Stimulated activated CD4-positive, alpha-beta T cell treated with anti-CD3 and anti-CD28 coated beads, Interleukin-4, amount 100 ng/mL, for 24 hours (primary cell): ENCODE measurements at places on chromosomes 3 and 15.
A peak's percentile ranks its signal among the peaks of the same experiment; 100 is the strongest.

- DNase-seq: no peak
Measured at GRCh38 chr3:186220365-186220764, 111.5 kb upstream of the ETV5 start.

DNA sequence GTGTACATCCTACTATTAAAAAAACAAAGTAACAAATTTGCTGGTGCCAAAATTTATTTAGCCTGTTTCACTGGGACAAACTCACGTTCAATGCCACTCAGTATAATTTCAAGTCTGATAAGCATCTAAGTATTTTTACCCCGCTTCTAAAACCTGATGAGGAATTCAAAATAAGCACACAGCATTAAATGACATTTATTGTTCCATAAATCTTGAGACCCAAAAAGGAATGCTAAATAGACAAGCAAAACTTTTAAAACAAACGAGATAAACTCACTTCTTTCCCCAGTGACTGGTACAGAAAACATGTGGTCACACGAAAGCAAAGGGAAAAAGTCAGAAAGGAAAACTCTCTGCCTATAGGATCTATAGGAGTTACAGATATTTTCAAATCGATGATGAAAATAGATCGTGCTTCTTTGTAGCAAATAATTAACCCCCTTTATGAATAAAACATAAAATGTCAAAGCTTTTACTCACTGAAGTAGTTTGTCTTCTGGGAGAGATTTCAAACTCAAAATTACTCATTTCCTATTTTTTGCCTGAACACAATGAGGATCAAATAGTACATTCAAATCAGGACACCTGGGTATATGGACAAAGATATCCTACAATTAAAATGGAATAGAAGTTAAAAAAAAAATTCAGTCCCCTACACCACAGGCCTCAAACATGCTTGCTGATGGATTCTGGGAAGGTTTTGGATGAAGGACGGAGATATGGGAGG lies 51.7 kb downstream of the UBP1 start:
- DNase-seq: no peak

- DNase-seq: no peak
Measured at GRCh38 chr15:85351965-85352364, 28.4 kb upstream of the AKAP13 start.

DNA sequence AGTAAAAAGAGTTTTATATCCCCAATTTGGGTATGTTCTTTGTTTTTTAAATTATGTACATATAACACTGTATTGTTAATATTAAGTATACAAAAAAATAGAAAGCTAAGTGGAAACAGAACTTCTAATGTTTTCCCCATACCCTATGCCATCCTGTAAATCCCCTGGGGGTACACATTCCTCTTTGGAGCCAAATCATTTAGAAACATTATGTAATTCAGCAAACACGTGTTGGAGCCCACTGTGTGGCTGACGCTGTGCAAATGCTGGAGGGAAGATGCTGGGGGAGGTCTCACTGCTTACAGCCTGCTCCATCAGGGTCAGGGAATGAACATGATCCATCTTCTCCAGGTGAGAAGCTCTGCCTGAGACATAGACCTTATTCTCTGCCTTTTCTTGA lies 52.8 kb downstream of the CRTC3 start:
- DNase-seq: no peak

- no peak for DNase-seq
Measured at GRCh38 chr3:195709676-195710085, 11.1 kb upstream of the MUC20 start.

GRCh38 chr3:148131990-148132638 lies 565.6 kb upstream of the AGTR1 start:
- no peak for DNase-seq

DNA sequence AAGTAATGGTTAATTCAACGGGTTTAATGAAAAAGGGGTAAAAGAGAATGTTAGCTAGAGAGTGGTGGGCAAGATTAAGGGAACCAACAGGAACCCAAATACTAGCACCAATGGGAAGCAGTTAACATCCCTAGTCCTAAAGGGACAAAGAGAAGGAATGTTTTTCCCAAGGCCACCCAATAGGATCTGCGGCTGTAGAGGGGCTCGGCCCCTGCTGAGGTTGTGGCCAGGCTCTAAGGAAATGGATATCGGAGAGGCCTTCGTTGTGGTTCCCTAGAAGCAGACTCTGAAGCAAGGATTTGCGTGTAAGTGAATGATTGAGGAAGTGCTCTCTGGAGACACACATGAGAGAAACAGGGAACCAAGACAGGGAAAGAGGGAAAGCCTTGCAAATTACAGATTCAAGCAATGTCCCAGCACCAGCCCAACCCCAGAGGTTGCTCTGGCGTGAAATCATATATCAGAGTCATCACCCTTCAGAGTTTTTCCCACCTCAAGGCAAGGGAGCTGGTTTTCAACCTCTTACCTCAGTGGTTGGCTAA lies 83.6 kb upstream of the TNIK start:
- no peak for DNase-seq

GRCh38 chr3:66534304-66534845 lies 33.6 kb upstream of the LRIG1 start:
- no peak for DNase-seq

DNA sequence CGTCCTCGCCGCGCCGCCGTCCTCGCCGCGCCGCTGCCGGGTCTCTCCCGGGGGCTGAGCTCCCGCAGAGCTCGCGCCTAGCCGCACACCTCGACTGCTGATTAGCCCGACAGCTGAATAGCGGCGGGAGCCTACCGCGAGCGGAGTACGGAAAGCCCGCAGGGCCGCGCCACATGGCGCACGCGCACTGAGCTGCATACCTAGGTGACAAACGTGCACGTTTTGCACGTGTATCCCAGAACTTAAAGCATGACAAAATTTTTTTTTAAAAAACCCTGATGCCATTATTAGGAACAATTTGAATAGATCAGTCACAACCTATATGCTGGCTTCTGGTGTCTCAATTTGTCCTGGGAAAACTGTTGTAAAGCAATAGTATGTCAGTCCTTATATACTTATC lies at the start of gene GOLGA8A:
GOLGA8A (minus strand) TSS at position 122 of the 400 bp plus-strand sequence. CDS start 48,117 bp downstream, outside the sequence.
- peak; percentile 88 for DNase-seq

DNA sequence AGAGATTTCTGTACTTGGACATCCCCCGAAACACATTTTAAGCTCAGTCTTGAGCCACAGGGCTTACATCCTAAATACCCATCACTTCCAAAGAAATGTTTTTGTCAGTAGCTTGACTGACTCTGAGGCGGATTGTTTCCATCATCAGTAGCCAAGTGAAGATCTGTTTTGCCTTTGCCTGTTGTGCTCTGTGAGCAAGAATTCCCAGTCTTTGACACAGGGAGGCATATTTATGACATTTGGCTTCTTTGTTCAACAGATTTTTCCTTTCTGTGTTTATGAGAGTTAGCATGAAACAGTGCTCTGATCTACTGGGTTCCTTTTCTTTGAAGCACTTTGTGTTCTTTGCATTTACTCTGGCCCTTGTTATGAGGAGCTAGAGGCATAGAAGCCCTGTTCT lies 132.1 kb upstream of the CDIN1 start:
- no peak for DNase-seq

GRCh38 chr15:38316311-38316710 lies 63.7 kb downstream of the SPRED1 start:
- DNase-seq: no peak

GRCh38 chr3:135148398-135149020 lies 353.4 kb downstream of the EPHB1 start:
- DNase-seq: no peak

DNA sequence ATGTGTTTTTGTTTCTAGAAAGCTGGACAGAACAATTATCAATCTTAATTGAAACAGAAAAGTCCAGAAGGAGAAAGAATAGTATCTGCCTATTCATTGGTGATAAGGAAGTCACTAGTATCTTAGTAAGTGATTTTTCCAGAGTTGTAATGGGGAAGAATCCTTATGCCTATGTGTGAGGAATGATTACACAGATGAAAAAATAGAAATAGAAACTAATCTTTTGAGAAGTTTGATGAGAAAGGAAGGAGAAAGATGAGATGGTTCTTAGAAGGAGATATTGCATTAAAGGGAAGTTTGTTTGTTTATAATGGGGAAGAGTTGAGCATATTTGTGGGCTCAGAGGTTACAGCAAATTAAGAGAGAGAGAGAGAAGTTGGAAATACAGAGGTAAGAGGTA lies 42.7 kb upstream of the CBLB start:
- DNase-seq: no peak

DNA sequence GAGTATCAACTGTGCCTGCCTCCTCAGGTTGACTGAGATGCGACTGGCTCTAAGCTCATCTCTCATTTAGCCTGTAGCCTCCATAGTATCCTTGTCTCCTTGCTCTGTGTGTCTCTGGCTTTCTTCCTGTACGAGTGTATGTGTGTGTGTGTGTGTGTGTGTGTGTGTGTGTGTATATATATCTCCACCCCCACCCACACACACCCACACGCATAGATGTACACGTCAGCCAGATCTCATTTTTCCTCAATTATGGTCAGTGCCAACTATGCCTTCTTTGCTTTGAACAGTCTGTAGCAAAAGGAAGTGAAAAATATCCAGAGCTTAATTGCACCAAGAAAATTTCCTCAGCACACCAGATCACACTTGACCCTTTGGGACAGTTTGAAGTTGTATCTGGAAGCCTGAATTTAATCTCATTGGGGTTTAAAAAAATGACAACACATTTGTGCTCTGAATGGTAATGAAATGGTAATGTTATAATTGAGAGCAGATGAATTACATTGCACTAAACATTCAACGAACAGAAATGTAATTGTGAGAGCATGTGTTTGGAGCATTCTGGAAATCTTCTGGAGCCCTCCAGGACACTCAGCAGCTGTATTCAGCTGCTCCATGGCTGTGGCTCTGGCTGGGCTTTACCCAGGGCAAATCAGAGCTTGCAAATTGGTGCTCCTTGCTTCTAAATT lies 63.6 kb downstream of the RYR3 start:
- no peak for DNase-seq

GRCh38 chr15:25710184-25710583 lies 152.9 kb downstream of the ATP10A start:
- peak; percentile 52 for DNase-seq

DNA sequence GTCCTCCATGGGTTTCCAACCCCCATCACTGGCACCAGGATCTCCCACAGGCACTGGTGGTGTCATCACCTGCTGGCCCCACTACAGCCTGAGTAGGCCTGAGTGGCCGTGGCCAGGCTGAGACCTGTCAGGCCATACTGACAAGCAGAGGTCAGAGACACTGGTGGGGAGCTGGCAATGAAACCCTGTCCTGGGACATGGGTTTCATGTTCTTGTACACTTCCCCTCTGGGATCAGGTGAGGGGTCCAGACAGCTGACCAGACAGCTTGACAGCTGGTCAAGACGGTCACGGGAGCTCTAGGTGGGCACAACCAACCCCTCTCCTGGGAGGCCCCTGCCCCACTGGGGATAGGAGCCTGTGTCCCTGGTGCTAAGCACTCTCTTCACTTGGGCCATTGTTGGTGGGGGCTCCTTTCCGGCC lies 13.1 kb downstream of the ZBTB47 start:
- DNase-seq: no peak

- DNase-seq: no peak
Measured at GRCh38 chr3:114569186-114569585, 275.4 kb downstream of the TIGIT start.

GRCh38 chr3:100449214-100449613 lies 43.2 kb upstream of the TMEM45A start:
- no peak for DNase-seq

DNA sequence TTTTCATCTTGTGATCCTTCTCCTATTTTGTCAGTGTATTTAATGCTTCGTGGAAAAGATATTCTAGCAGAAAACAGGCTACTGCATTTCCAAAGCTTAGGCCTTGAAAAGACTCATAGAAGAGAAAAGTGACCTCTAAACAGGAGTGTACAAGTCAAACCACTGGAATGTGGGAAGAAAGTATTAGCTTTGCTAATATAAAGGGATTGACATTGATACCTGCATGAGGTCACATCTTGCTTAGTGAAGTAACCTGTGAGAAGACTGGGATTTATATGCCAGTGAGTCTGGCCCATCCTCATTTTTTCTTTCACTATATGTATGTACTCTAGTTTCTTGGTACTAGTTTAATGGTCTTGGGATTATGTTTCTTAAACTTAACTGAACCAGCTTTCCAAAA lies 132.9 kb upstream of the TMC3 start:
- DNase-seq: no peak

DNA sequence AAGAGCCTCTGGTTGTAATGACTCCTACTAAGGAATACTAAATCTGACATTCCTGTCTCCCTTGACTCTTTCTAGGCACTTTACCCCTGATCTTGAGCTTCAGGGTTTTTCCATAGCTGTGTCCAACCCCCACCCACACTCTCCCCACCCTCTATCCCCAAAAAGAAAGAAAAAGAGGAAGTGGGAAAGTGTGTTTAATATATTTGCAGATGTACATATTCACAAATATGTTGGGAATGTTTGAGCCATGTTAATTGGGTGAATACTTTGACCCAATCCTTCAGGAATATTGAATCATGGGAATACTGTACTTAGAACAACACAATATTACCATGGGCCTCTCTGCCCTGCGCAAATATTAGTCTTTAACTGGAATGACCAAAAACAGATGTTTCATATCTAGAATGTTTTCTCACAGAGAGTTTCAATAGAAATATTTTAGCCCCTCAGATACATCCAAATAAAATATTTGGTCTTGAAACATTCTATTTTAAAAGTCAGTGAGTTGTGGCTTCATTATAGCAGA lies 19.8 kb upstream of the PFN2 start:
- DNase-seq: no peak

GRCh38 chr3:128297401-128298138 lies 144.3 kb downstream of the EEFSEC start:
- DNase-seq: no peak

GRCh38 chr15:62445244-62445643 lies 280.2 kb upstream of the C2CD4B start:
- no peak for DNase-seq

DNA sequence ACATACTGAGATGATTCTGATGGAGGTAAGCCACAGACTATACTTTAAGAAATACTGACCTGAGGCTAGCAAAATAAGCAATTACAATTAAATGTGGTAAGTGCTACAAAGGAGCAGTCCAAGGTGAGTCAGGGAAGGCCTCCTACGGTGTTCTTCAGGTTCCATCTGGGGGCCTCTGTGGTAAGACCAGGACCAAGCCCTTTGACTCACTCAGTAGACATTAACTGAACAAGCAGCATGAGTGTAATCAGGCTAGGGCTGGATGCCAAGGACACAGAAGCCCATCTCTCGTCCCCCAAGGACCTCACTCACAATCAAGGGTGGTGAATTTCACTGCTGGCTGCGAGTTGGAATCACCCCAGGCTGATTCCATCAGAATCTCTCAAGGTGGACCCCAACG lies 37.3 kb downstream of the DZIP1L start:
- DNase-seq: no peak

DNA sequence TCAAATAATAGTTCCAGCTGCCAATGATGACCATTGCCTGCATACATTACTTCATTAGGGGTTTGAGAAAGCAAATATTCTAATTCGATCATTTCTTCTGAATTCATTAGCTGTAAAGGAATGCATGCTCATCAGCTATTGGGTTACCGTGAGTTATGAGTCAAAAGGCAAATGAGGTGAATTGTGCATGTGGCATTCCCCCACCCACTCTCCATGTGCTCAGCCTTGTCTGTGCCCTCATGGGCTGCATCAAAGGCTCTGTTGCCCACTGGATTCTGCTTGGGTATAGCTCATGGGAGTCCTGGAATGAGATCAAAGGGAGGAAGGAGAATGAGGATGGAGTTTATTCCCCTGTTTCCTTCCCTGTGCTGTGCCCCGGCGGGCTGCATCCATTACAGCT lies 99.3 kb upstream of the CHRNA7 start:
- DNase-seq: peak; percentile 54
